ENCODE measurements at places on chromosomes 12 and 14. TPM values are rescaled to one million over a fixed set of nuclear protein-coding genes. Genes with fewer than 3 reads are reported as not detected.

DNA sequence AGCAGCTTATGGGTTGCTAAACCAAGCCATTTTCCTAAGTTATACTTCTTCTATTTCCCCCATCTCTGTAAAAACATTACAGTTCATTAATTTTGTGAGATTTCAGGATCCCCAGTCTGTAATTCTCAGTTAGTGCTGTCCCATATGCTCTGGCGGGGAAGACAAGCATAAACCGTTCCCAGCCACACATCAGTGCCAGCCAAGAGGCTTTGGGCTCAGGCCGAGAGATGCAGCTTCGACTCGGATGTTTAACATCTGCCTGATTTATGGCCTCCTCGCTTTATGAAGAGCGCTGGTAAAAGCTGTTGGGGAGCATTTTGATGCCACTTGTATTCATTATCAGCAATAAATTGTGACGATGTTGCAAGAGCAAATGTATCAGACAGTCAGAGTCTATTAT, 349.1 kb upstream of the CCDC196 start:
- no peak for DNase-seq
- no peak overlapping the region for H3K4me3 ChIP-seq
- H3K27me3 ChIP-seq, result no peaks in the 10 kb centered on the region
- H3K36me3 ChIP-seq, result no peaks in the 10 kb centered on the region
- H3K27ac ChIP-seq, result no peak overlapping the region

- H3K36me3 ChIP-seq, result no peaks in the 10 kb centered on the region
- H3K4me3 ChIP-seq, result no peak overlapping the region
- DNase-seq, result no peak
These were observed 6.8 kb upstream of the PSMA6 start for GRCh38 chr14:35285168-35286002.

- DNase-seq, result peak; percentile 28
- H3K36me3 ChIP-seq, result no peaks in the 10 kb centered on the region
- no peak overlapping the region for H3K27ac ChIP-seq
- H3K4me3 ChIP-seq, result no peak overlapping the region
- no peaks in the 10 kb centered on the region for H3K4me1 ChIP-seq
- H3K27me3 ChIP-seq, result no peaks in the 10 kb centered on the region
These were observed 63.3 kb downstream of the EP400 start for GRCh38 chr12:132012919-132013568.

DNA sequence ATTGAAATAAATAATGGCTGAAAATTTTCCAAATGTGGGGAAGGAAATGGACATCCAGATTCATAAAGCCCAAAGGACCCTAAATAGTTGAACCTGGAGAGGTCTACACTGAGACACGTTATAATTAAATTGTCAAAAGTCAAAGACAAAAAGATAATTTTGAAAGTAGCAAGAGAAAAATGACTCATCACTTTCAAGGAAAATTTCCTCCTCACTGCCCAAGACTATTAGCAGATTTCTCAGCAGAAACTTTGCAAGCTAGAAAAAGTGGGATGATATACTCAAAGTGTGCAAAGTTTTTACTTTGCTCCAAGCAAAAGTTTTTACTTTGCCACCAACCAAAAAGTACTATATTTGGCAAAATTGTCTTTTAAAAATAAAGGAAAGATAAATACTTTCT, 15.9 kb upstream of the KRT83 start:
- no peak overlapping the region for H3K27ac ChIP-seq
- no peak overlapping the region for H3K4me3 ChIP-seq
- no peaks in the 10 kb centered on the region for H3K4me1 ChIP-seq
- DNase-seq, result no peak
- no peaks in the 10 kb centered on the region for H3K27me3 ChIP-seq

DNA sequence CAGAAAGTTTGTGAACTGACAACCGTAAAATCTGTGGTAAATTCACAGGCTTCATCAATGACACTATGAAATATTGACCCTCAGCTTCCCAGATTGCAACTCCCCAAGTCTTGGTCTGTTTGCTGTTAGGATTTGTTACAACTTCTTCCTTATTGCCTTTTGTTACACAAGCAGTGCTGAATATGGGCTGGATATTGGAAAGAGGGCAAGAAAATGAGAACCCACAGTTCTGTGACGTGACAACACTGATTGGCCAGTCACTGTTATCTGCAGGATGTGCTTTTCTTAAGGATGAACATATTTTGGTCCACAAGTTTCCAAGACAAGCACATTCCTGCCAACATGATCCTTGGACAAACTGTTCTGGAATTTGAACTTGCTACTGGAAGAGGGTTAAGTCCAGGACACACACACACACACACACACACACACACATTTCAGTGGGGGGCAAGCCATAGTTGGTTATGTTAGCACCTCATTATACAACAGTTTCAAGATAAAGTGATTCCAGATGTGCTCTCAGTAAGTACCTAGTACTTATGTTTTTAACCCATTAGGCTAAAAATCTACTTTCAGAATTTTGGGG, 16.6 kb upstream of the SLC38A2 start:
- H3K36me3 ChIP-seq, result no peaks in the 10 kb centered on the region
- H3K27ac ChIP-seq, result no peak overlapping the region
- H3K4me1 ChIP-seq, result peaks cover 46% of the 10 kb centered on the region
- DNase-seq, result no peak
- H3K27me3 ChIP-seq, result no peaks in the 10 kb centered on the region

DNA sequence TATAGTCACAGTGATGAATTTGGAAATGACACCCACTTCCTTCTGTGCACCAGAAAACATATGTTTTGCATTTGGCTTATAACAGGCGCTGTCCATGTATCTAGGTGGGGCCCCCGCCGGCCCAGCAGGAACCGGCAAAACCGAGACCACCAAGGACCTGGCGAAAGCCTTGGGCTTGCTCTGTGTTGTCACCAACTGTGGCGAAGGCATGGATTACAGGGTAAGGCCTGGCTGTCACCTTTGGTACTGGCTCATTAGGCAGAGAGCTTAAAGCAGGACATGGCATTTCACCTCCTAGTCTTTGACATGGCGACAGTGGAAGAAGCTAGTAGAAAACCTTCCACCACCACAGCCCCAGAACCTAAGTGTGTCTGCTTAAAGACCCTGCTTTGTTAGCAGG, 85.8 kb downstream of the DNAH10 start:
- H3K27ac ChIP-seq, result no peak overlapping the region
- no peak overlapping the region for H3K4me3 ChIP-seq
- DNase-seq, result no peak
- peaks cover 16% of the 10 kb centered on the region for H3K27me3 ChIP-seq
- no peaks in the 10 kb centered on the region for H3K4me1 ChIP-seq

DNA sequence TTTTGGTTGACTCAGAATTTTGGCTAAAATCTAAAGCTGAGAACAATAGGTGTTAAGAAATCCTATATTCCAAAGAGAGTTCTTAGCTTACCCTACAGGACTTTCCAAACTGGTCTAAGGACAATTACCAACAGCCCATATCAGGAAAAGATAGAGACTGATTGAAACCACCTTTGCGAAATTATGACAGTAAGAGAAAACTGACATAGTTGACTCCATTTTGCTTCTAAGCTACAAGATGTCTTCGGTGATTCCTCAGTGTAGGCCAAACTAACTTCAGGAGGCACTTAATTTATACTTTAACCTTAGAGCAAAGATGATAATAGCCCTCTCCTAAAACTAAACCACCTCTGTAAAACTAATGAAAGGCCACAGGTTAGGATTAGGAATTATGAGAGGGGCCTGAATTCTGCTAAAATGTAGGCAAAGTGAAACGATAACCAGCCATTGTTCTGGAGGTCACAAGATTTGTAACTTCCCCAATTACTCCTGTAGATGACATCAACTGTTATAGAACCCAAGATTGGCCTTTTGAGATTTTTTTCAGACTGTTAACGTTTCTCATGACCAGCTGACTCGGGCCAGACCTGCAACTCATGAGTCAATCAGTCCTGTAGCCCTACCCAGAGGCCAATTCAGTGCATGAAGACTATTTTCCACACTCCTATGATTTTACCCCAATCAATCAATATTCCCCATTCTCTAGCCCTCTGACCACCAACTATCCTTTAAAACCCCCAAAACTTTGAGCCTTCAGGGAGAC, 43.0 kb downstream of the KLRG1 start:
- H3K36me3 ChIP-seq, result no peaks in the 10 kb centered on the region
- H3K4me1 ChIP-seq, result peaks cover 9% of the 10 kb centered on the region
- no peak overlapping the region for H3K27ac ChIP-seq

GRCh38 chr12:132482771-132483170, 7.2 kb upstream of the FBRSL1 start:
- no peaks in the 10 kb centered on the region for H3K4me1 ChIP-seq
- DNase-seq, result no peak
- H3K4me3 ChIP-seq, result no peak overlapping the region
- H3K27ac ChIP-seq, result no peak overlapping the region
- H3K27me3 ChIP-seq, result peaks cover 99% of the 10 kb centered on the region
- H3K36me3 ChIP-seq, result no peaks in the 10 kb centered on the region

DNA sequence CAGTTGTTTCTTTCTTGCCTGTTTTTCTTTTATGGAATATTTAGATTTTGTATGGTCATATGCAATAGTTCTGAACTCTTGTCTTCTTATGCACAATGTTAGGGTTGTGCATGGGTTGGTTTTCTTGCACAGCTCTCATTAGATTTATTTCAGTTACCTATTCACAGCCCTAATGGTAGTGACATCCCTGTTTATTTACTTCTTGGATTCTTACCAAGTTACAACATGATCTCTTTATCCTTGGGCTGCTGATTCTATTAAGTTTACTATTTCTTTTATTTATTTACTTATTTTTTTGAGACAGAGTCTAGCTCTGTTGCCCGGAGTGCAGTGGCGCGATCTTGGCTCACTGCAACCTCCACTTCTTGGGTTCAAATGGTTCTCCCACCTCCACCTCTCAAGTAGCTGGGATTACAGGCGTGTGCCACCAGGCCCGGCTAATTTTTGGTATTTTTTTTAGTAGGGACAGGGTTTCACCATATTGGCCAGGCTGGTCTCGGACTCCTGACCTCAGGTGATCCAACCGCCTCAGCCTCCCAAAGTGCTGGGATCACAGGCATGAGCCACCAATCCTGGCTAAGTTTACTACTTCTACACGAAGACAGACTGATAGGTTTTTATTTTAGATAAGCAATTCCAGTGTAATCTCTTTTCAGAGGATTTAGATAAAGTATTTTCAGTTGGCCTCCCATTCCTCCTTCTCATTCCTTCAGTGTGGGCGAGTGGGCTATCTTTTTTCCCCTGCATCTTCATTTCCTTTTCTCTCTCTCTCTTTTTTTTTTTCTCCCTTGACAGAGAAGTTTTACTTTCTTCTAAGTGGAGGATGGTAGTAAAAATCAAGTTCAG, 395.1 kb upstream of the RGS6 start:
- DNase-seq, result no peak
- no peaks in the 10 kb centered on the region for H3K36me3 ChIP-seq
- no peak overlapping the region for H3K4me3 ChIP-seq
- no peaks in the 10 kb centered on the region for H3K27me3 ChIP-seq
- no peak overlapping the region for H3K27ac ChIP-seq

DNA sequence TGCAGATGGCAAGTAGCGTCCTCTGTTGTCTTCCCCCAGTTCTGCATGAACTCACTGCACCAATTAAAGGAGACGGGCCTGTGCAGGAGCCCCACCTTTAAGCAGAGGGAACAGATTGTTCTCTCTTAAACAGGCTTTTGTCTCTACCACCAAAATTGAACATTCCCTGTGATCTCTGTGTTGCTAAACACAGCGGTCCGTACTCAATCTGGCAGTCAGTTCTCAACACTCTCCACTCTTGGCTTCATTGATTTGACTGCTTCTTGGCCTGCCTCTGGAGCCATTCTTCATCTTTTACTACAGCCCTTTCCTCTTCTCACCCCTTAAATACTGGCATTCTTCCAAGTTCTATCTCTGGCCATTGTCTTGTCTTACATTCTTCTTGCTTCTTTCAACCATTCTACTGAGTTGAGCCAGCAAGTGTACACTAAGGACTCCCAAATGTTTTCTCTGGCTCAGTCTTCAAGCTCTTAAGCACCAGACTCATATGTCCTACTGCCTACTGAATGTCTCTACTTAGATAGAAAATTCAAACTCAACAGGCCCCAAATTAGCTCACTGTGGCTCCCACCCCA, 8.0 kb upstream of the NT5DC3 start:
- no peak for DNase-seq
- H3K27ac ChIP-seq, result no peak overlapping the region
- no peaks in the 10 kb centered on the region for H3K27me3 ChIP-seq
- H3K4me1 ChIP-seq, result no peaks in the 10 kb centered on the region

DNA sequence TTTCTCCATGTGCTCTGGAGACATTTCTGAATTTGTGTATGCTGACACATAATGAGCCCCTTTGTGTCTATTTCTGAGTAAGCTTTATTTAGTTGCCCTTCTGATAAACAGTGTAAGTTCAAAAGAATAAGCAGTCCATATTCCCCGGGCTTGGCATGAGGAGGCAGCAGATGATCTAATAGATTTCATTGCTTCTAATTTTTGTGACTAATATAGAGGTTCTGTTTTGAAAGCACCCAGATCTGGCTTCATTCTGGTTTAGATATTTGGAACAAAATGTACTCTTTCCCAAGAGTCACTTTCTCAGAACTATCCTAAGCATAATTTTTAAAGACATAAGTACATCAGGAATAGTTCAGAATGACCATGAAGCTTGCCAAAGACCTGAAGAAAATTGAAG, 290.9 kb downstream of the BTG1 start:
- no peaks in the 10 kb centered on the region for H3K36me3 ChIP-seq
- H3K27me3 ChIP-seq, result no peaks in the 10 kb centered on the region
- H3K27ac ChIP-seq, result no peak overlapping the region
- DNase-seq, result no peak
- H3K4me3 ChIP-seq, result no peak overlapping the region

- H3K27ac ChIP-seq, result no peak overlapping the region
- no peak for DNase-seq
- no peaks in the 10 kb centered on the region for H3K4me1 ChIP-seq
- H3K27me3 ChIP-seq, result no peaks in the 10 kb centered on the region
These were observed 107.9 kb downstream of the BBS10 start for GRCh38 chr12:76240281-76240680.

DNA sequence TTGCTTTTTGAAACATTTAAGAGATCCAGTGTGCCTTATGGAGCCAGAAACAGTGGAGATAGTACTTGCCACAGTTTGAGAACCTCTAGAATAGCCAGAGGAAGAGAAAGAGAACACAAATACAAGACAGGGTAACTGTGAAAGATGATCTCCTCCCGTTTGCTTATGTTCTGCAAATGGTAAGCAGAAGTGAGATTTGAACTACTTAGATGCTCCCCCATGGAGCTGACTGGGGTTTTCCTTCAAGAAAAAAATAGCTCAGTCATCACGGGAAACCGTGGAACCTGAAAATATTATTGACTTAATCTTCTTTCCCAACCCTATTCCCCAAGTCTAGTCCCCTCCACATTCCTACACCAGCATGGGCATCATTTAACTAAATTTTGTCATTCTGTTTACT, 87.1 kb downstream of the KIF21A start:
- H3K27me3 ChIP-seq, result no peaks in the 10 kb centered on the region
- no peak for DNase-seq
- H3K4me1 ChIP-seq, result no peaks in the 10 kb centered on the region
- H3K36me3 ChIP-seq, result no peaks in the 10 kb centered on the region

The AQP6 gene
- total RNA-seq, result 0.12 TPM

The LRP1-AS gene
- not detected for total RNA-seq

The TMEM121 gene
- total RNA-seq, result 3.6 TPM

The GPX2 gene
- total RNA-seq, result not detected

The CABP1 gene
- total RNA-seq, result 0.47 TPM

The CMA1 gene
- not detected for total RNA-seq

The PMCH gene
- not detected for total RNA-seq

The APOF gene
- total RNA-seq, result not detected

The FOXN4 gene
- not detected for total RNA-seq
